ENCODE measurements at places on chromosomes 12 and 14. TPM values are rescaled to one million over a fixed set of nuclear protein-coding genes. Genes with fewer than 3 reads are reported as not detected.

SLC6A15 gene
- 0.39 TPM for total RNA-seq

VPS29 gene
- total RNA-seq = 91.6 TPM

TC2N gene
- total RNA-seq = not detected

ESRRB gene
- total RNA-seq = not detected

UNC119B gene
- total RNA-seq = 10.2 TPM

FAM234B gene
- 2.9 TPM for total RNA-seq

VWF gene
- total RNA-seq = not detected

EIF5 gene
- total RNA-seq = 103 TPM

PAPLN gene
- 1.6 TPM for total RNA-seq

SERPINA10 gene
- total RNA-seq = not detected

OVCH1 gene
- total RNA-seq = not detected

MMP17 gene
- 50.9 TPM for total RNA-seq

DNA sequence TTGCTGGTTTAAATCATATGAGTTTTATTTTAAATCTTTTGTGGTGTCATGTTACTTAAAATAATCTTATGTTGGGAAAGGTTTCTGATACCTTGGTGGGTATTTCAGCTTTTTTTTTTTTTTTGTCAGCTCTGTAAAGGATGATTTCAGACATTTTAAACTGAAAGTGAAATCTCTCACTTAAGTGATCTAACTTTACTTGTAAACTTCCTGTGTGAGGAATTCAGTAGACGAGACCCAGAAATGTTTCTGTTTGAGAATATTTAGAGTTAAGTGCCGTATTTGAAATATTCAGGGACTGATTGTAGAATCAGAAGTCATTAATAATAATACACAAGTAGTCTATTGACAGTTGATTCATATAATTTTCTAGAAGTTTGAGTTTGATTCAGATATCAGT is 37.8 kb downstream of the PROX2 start:
- DNase-seq = no peak

DNA sequence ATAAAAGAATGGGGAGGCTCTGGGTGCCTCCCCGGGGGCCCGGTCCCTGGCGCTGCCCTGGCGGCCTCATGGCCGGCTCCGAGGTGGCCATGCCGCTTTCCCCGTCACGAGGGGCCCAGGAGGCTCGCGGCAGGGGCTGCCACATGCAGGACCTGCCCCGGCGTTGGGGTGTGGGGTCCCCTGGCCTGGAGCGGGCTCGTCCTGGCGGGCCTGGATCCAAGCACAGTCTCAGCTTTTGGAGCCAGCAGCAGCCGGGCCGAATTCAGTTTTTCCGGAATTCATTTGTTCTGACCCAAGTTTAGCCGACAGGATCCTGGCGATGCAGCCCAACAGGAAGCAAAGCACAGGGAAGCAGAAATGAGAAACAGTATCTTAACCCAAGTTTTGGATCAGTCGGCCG is 26.4 kb upstream of the AEBP2 start:
- DNase-seq = no peak

- no peak for DNase-seq
Measured at GRCh38 chr12:6434205-6435140, 10.3 kb upstream of the CD27 start.

- peak; percentile 89 for DNase-seq
Measured at GRCh38 chr12:106195621-106196027, 52.2 kb downstream of the CKAP4 start.

GRCh38 chr12:53123578-53124351 is 20.5 kb downstream of the SOAT2 start:
- peak; percentile 19 for DNase-seq

GRCh38 chr12:85280165-85280983 is at the start of gene ALX1:
TSS of gene ALX1 (plus strand) at chr12:85280220. CDS start at chr12:85280262, 42 bp downstream.
- peak; percentile 87 for DNase-seq

DNA sequence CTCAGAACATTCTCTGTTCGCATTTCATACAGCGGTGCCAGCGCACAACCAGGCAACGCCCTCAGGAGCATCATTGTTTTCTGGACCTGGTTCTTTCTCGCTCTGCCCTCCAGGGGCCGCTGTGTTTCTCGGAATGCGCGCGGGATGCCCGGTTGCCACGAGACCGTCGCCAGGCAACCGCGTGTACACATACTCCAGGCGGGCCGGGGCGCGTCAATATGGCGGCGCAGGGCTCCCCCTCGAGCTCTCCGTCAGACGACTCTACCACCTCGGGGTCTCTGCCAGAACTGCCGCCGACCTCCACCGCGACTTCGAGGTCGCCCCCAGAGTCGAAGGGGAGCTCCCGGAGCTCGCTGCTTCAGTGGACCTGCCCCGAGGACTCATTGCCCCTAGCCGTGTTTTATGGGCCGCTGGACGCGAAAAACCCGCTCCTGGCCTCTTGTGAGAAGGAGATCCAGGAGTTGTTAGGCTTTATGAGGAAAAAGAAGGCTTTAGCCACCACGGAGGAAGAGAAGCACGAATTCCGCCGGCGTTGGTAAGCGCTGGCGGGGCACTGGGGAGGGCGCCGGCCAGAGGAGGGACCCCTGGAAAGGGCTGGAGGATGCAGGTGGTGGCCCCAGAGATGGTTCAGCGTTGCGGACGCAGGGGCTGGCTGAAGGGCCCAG is at the start of gene CFAP54:
TSS of gene CFAP54 (plus strand) at position 186 of the 665 bp plus-strand sequence. CDS start at position 219, 33 bp downstream.
- peak; percentile 90 for DNase-seq

DNA sequence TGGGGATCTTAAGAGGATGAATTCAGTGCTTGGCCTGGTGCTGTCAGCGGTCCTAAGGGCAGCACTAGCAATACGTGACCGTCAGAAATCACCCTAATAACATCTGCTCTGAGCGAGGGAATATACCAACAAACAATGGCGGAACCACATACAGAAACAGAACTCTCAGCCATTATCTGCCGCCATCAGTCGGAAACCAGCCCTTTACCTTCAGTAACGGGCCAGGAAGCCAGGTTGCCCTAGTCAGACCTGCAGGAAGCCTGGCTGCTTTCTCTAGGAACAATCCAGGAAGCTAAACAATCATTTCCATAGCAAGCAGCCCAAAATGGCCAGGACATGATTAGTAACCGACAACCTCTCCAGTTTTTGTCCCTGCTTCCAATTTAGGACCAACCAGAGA is 5.6 kb downstream of the CDCA4 start:
- no peak for DNase-seq

DNA sequence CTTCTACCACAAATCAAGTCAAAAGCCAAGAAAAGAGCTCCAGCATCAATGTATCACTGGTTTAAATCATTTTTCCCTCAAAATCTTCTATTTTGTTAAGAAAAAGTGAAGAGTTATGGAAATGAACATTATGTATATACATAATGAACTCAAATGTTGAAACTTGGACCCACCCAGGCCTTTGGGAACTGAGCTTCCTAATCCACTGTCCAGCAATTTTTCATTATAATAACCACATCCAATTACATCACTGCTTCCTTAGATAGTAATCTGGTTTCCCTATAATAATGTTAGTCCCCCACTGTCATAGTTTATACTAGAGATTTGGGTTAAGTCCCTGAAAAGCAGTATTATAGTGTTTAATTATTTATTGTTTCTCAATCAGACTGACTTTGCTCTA is 170.9 kb downstream of the PIK3C2G start:
- no peak for DNase-seq

- no peak for DNase-seq
Measured at GRCh38 chr14:78196323-78196722, 26.1 kb downstream of the NRXN3 start.

DNA sequence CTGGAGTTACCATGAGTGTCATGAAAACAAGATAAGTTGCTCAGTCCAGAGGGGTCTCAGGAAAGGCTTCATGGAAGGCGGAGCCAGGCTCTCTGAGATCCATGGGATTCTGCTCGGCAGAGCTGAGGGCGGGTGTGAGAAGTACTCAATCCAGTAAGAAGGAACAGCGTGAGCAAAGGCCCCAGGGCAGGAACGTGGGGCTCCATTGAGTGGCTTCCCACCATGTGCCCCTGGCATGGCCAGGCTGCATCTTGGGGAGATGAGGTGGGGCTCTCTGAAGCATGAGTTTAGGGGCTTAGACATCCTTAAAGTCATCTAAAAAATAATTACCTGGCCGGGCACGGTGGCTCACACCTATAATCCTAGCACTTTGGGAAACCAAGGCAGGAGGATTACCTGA is 58.0 kb downstream of the ARL6IP4 start:
- DNase-seq = no peak

GRCh38 chr12:47838286-47838931 is 18.7 kb upstream of the HDAC7 start:
- peak; percentile 39 for DNase-seq

DNA sequence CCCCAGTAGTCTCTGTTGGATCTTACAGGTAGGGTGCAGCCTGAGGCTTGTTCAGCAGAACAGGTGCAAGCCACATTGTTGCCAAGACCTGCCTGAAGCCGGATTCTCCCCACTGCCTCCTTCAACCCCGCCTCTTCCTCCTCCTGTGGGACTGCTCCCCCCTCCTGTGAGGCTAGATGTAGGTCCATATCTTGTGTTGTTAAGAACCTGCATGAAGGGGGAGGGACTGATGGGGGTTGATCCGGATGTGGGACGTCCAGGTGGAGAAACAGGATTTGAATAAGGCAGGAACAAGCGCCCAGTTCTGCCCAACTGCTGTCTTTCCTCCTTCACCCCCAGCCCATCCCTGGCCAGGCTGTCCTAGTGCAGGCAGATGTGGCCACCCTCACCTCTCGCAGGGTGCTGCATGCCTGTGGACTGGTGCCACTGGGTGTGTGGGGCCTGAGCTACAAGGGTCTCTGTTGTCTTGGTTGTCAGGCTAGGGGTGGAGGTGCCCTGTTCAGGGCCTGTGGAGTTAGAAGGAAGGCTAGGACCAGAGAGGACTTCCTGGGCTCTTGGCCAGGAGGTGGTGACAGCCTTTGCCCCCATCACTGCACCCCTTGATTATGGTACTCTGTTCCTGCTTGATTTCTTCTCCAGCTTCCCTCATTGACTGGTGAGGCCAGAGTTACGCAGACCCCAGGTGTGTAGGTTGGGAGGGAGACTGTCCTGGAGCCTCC is 1.4 kb downstream of the NR4A1 start:
- no peak for DNase-seq

- no peak for DNase-seq
Measured at GRCh38 chr12:99476956-99477355, 170.6 kb upstream of the GARIN6 start.

DNA sequence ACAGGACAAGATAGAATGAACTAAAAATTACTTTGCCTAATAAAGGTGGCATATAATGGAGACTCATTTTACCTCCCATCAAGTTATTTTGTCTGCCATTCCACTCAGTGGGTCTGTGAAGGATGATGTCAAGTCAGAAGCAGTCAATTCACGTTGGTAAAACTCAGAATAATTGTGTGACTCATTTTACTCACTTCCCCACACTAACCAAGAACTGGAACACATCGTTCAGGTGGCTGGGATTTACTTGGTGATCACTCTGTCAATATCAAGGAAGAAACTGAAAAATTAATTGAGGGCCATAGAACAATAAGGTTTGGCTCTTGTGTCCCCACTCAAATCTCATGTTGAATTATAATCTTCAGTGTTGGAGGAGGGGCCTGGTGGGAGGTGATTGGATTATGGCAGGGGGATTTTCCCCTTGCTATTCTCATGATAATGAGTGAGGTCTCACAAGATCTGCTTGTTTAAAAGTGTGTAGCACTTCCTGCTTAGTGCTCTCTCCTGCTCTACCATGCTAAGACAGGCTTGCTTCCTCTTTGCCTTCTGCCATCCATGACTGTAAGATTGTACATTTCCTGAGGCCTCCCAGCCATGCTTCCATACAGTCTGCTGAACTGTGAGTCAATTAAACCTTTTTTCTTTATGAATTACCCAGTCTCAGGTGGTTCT is 35.7 kb upstream of the GTF2A1 start:
- no peak for DNase-seq

- DNase-seq = no peak
Measured at GRCh38 chr14:57479197-57479596, 14.5 kb downstream of the CCDC198 start.

DNA sequence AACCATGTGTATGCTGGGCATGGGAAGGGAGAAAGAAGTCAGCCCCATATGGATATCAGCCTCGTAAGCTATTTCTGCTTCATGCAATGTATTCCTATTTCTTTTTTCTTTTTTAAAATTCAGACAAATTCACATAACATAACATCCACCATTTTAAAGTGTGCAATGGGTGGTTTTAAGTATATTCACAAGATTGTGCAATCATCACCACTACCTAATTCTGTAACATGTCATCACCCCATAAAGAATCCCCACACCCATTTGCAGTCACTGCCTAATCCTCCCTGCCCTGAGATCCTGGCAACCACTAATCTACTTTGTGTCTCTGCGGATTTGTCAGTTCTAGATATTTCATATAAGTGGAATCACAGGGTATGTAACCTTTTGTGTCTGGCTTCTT is 9.5 kb downstream of the POMT2 start:
- no peak for DNase-seq
